ENCODE measurements at places on chromosomes 6 and 20.

DNA sequence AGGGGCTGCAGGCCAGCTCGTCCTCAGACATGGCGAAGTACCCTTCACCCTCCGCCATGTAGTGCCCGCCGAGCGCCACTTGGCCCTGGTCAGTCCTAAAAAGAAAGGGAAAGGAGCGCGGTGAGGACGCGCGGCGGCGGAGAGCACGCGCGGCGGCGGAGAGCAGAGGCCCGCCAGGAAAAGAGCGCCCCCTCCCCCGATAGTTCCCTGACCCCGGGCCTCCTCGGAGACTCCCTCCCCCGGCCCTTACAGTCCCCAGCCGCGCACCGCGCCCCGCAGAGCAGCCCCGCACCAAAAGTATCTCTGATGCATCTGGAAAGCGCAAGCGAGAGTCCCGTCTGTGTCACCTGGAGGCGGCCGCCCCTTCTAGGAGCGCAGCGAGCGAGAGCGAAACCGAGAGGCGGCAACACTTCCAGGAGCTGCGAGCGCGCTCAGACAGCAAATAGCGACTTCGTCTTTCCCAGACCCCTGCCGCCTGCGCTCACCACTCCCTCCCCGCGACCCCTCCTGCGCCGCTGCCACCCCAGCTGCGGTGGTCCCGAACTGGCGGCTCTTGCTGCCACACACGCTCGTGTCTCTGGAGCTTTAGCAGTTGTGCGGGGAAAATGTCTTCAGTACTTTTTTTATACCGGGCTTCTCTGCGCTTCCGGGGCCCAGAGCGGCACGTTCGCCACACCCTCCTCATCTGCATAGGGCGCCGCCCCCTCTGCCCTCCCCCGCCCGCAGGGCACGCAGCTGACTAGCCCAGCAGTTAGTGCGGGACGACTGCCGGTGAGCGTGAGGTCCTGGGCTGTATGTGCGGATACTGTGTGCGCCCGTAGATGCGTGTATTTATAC, at the start of gene TENT5A:
Gene TENT5A, minus strand, starts transcription at position 598 of the 837 bp plus-strand sequence. Its CDS starts 540 bp downstream, at position 58.
- DNase-seq, result no peak

- no peak for DNase-seq
These were observed 175.4 kb upstream of the KCNQ5 start for GRCh38 chr6:72446430-72446829.

- DNase-seq, result no peak
These were observed 13.6 kb upstream of the UBR2 start for GRCh38 chr6:42550277-42550676.

DNA sequence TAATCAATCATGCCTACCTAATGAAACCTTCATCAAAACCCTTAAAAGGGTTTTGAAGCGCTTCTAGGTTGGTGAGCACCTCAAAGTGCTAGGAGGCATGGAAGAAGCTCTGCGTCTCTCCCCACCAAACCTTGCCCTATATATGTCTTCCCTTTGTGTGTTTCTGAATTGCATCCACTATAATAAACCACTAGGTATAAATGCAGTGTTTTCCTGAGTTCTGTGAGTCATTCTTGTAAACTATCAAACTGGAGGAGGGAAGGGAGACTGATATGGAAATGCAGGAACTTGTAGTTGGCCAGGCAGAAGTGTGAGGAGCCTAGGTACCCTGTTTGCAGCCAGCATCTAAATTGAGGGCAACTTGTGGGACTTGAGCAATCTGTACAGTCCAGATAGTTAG, 698.8 kb downstream of the DOK5 start:
- no peak for DNase-seq

GRCh38 chr6:27591699-27592480, 119.0 kb upstream of the ZNF184 start:
- no peak for DNase-seq

GRCh38 chr20:37207171-37207570, 27.8 kb upstream of the MROH8 start:
- DNase-seq, result no peak

- DNase-seq, result no peak
These were observed 289.5 kb upstream of the CITED2 start for GRCh38 chr6:139663996-139664395.

GRCh38 chr20:63864978-63865640, at the start of gene TPD52L2:
Gene TPD52L2 (plus strand): TSS chr20:63865270. CDS start chr20:63865366, 96 bp downstream.
- DNase-seq, result peak; percentile 95

GRCh38 chr6:93293872-93294271, 125.5 kb downstream of the EPHA7 start:
- no peak for DNase-seq

DNA sequence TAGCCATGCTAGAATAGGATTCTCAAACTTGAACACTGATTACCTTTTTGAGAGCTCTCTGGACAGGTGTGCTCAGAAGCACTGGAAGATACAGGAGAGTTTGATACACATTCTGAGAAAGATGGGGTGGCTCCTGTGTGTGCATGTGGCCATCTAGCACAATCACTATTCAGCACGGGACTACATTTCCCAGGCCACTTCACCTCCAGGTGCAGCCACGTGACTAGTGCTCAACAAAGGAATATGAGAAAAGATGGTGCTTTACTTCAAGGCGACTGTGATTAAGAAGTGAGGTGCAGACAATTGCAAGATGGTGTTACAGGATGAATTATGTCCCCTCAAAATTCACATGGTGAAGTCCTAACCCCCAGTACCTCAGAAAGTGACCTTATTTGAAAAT, 103.8 kb downstream of the BACH2 start:
- no peak for DNase-seq

DNA sequence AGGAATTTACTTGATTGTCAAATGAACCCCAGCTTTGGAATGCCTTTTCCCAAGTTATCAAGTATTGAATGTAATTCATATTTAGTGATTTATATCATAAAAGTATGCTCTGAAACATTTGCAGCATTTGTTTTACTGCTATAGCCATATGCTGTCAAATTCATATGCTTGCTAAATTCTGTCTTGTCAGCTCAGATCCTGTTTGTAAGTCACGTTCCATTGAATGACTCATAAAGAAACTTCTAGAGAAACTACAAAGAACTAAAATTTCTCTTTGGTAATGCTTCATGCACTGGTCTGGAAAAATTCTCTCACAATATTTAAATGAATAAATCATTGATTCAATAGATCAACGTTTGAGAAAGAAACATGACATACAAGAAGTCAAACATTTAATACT, 445.9 kb downstream of the PHF3 start:
- DNase-seq, result no peak

DNA sequence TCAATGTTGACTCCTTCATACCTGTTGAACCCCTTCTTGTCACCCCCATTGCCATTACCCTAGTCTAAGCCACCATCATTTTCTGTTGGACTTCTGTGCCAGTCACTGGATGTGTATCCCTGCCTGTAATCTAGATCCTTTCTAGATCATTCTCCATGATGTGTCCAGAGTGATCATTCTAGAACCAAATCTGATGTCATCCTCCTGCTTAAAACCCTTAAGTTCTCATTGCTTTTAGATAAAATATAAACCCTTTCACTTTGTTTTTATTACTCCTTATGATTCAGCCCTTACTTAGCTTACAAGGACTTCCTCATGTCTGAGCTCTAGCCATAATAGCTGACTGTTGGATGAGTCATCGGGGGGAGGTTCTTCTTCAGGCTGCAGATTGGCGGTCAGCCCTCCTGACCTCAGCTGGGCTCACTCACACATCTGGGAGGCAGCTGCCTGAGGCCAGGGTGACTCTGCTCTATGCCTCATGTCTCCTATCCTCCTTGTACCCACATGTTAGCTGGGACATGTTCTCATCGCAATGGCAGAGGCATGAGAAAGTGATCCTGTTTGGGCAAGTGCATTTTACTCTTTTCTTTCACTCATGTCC, 287.6 kb downstream of the ESR1 start:
- DNase-seq, result peak; percentile 62

- DNase-seq, result no peak
These were observed 194.8 kb downstream of the ESR1 start for GRCh38 chr6:152002306-152002705.

GRCh38 chr6:160238761-160239751, 19.6 kb downstream of the SLC22A2 start:
- DNase-seq, result no peak

DNA sequence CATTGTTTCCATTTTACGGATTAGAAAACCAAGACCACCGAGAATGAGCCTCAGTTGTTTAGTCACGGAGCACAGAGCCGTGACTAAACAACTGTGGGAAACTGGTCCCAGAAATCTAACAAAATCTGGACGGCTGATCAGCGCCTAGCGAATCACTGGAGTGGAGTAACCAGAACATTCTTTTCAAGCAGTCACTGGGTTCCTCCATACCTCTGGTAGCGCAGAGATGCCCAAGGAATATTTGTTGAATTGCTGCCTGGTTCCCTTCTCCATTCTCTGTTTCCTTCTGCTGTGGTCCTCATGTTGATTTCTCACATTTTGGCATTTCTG, 62.0 kb downstream of the GPX5 start:
- no peak for DNase-seq

- peak; percentile 25 for DNase-seq
These were observed 95.4 kb downstream of the OGFRL1 start for GRCh38 chr6:71383901-71384489.

DNA sequence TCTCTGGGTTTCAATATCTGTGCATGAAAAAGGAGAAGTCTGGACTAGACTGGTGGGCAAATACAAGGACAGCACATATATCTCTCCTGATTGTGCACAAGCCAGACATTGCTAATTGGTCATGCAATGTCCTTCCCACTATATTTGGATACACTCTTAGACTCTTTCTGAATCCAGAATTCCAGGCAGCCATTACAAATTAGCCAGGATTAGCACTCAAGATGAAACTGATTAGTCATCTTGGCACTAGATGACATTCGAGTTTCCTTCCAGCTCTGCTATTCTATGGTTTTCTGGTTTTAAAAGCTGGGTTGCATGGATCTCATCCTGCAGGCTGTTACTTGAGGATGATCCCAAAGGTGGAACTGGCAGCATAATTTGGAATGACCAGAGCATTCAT, 73.2 kb downstream of the SCP2D1 start:
- DNase-seq, result no peak

DNA sequence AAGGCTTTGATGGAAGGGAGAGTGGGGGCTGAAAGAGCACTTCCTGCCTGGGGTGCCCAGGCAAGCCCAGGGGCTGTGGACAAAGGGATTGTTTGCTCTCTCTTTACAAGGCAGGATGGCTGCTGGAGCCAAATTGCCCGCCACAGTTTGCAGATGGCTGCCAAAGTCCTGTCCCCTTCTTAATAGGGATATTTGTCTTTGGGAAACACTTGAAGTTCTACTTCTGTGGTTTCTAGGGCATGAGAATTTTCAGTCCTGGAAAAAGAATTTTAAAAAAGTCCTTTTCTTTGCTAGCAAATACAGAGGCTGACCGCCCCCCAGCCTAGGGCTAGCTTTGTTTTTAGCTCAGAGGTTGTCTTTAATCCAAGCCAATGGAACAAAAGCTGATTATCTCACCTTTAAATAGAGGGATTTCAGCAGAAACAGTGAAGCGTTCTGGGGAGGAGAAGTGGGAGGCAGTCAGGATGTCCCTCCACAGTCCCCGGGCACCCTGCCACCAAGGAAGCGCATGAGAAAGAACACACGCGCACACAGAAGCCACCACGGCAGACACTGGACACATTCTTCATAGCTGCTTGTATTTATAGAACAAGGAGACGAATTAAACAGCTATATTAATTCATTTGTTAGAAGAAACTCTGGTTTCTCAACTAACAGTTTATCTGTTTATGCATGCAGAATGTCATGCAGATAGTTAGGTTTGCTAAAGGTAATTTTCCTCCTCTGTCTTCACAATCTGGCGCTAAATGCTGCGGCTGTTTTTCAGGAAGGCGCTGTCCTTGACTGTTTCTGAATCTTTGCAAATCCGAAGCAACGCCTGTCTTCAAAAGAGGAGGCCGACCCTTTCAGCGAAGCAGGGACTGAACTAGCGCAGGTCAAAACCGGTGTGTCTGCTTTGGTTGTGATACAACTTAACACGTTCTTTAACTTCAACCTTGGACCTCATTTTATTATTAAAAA, 736.9 kb downstream of the QKI start:
- no peak for DNase-seq

- DNase-seq, result no peak
These were observed 363.3 kb downstream of the KIF16B start for GRCh38 chr20:16209951-16210361.

DNA sequence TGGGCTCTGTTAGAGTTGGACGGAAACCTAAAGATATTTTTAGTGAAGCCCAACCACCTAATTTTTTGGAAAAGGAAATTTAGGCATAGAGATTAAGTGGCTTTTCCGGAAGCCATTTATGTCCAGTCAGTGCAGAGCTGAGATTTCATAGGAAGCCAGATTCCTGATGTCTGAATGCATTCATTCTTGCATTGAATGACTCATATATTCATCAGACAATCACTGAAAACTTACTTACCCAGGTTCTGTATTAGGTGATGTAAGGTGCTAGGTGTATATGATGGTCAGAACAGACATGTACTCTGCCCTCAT, 4.1 kb downstream of the SH3BGRL2 start:
- no peak for DNase-seq

GRCh38 chr6:53043581-53043980, 21.6 kb upstream of the FBXO9 start:
- no peak for DNase-seq

GRCh38 chr6:170464524-170464979, 88.6 kb downstream of the PSMB1 start:
- no peak for DNase-seq

GRCh38 chr20:62377064-62377461, 9.8 kb upstream of the RPS21 start:
- DNase-seq, result no peak

GRCh38 chr6:125233202-125233601, 68.6 kb downstream of the HDDC2 start:
- DNase-seq, result no peak

DNA sequence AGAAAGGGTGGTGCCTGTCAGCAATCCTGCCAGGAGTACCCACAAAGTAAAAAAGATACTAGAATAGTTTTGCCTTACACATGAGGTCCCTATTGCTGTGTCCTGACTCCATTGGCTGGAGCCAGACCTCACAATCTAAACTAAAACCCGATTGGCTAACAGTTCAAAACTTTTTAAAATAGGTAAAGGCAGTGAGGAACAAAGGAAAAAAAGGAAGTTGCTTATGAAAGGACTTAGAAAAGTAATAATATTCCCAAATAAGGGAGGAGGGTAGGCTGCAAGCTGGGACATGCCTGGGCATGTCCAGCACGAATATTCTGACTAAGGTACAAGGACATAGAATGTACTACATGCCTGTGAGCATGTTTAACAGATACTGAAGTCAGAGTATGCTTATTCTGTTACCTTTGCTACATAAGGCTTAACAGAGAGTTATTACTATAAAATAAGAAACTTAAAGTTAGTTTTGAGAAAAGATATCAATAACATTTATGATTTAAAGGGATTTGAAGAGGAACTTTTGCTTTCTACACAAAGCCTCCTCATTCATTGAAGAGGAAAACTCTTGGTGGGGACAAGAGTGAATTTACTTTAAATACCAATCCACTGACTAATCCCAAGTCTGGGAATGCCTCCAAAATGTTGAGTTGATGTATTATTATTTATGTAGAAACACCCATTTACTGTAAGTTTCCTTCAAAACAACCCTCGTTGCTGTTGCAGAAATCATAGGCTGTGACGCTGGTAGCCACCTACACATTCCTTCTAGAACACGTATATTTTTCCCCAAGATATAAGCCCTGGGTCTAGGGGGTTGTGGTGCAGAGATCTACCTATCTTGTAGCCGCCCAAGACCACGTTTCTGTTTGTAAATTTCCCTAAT, 8.2 kb upstream of the MTHFD1L start:
- DNase-seq, result no peak

- DNase-seq, result no peak
These were observed 99.7 kb upstream of the KCNK16 start for GRCh38 chr6:39422238-39422637.

- peak; percentile 26 for DNase-seq
These were observed 61.1 kb upstream of the CCN6 start for GRCh38 chr6:111992851-111993250.

Data from AML-193 (cell line).